ENCODE measurements at places on chromosomes 3 and 15.

GRCh38 chr3:168876346-168877035 is 780.8 kb upstream of the GOLIM4 start:
- DNase-seq = no peak

DNA sequence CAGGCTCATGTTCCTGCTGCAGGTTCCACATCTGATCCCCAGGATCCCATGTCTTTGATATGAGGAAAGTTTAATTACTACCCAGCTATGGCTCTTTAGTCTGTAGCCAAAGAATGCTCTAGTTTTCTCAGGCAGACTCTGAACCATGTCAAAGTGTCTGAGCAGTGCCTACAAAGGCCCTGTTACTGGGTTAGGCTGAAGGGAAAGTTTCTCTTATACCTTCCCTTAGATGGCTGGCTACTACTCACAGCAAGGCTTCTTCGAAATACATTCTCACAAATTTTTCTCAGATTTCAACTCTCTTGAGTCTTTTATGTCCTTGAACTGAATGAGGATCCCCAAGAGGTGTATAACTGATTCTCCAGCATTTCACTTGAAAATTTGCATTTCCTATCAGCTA is 102.4 kb downstream of the NR1D2 start:
- DNase-seq = no peak

- no peak for DNase-seq
These were observed 16.5 kb downstream of the SPICE1 start for GRCh38 chr3:113498221-113499005.

- DNase-seq = no peak
These were observed 102.4 kb downstream of the FRMD4B start for GRCh38 chr3:69283496-69283895.

DNA sequence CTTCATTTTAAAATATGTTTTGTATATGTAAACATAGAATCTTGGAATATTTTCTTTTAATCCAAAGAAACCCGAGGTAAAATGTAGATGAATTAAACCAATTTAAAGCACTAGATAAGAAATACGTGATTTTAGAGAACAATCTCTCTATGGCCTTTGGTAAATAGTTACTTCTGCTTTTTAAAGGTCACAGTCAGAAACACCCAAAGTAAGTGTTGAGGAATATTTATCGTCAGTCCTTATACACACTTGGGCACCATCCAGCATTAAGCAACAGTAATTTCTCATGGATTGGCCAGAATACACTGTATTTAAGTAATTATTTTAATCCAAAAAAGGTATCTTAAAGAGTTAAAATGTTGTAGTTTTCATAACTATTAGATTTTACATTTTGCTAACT is 713.2 kb downstream of the NLGN1 start:
- no peak for DNase-seq

DNA sequence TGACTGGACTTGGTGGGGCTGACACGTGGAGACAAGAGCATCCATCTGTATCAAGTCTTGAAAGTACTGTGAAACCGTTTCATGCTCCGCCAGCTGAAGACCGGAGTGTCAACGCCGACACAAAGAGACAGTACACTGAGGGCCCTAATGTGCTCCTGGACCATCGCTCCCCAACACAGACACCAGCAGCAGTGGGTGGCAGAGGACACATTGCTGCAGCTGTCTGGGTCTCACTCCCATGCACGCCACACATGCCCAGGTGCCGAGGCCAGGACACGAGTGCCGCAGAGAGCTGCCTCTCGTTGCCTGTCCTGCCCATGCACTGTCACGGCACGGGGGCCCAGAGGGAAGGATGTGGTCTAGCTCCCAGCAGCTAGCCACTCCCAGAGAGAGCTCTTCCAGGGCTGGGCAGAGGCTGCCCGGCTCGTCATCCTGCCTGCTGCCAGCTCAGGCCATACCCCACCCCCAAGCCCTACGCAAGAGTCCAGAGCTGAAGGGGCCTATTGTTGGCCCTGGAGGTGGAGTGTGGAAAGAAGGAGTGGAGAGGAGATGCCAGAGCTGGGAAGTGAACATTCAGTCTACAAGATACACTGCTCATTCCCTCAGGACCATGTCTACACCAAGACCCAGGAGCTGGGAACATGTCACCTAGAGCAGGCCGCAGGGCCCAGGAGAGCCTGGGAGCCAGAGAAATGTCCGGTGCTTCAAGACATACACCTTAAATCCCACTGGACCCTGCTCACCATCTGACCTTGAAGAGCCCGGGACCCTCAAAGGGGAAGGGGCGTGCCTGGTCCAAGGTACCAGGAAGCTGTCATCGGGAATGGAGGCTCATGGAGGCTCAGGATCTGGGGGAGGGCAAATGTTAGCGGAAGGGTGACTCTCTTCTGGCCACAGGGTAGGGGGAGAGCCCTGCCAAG is 7.7 kb downstream of the TNK2 start:
- peak; percentile 88 for DNase-seq

GRCh38 chr3:38137615-38138348 is 679 bp upstream of the MYD88 start:
- DNase-seq = peak; percentile 50

DNA sequence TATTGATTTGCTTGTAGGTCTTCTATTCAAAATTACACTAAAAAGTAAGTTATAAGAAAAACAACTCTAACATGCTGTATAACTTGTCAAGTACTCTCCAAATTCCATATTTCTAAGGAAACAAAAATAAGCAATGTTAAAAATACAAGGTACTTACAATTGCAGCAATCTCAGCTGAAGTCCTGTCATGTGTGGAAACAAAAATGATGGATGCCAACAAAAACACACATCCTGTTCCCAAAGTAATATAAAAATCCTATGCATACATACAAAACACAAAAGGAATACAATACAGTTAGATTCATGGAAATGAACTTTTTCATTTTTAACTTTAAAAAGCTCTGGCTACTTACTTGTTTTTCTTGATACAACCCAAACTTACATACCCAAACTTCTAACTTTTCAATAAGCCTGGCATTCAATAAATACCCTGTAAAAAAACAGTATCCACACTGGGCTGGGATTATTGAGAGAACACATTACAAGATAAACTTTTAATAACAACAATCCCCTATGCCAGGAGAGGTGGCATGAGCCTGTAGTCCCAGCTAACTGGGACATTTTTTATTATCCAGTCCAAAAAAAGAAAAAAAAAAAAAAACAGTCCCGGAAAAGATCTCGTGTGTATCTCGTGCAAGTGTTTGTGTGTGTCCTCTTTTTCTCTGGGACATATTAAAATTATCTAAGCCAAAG is 14.7 kb downstream of the CMTM6 start:
- no peak for DNase-seq

DNA sequence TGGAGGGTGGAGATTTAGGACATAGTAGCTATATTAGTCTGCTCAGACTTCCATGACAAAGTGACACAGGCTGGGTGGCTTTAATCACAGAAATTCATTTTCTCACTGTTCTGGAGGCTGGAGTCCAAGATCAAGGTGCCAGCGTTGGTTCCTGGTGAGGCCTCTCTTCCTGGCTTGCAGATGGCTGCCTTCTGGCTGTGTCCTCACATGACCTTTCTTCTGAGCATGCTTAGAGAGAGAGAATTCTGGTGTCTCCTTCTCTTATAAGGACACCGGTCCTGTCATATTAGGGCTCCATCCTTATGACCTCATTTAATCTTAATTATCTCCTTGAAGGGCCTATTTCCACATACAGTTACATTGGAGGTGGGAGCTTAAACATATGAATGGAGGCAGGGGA is 14.9 kb upstream of the SHC4 start:
- no peak for DNase-seq

GRCh38 chr3:184567946-184568559 is 6.5 kb downstream of the EPHB3 start:
- DNase-seq = no peak

- DNase-seq = no peak
These were observed 20.5 kb downstream of the BOC start for GRCh38 chr3:113231827-113232253.

GRCh38 chr15:54082836-54083492 is 104.7 kb downstream of the UNC13C start:
- no peak for DNase-seq

DNA sequence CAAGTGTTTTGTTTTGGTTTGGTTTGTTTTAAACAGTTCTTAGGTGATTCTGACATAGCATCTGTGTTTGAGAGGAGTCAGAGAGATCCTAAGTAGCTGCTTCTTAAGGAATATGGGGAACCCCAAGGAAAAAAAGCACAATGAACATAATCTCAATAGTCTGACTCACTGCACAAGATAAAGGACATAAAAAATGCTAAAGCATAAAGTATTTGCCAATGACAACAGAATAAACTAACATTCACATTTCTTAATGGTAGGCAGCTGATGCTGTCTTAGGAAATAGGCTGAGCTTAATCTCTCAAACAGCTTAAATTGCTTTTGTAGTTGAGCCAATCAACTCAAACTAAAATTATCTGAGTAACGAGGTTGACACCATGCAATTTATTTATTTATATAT is 2.9 kb downstream of the NCEH1 start:
- DNase-seq = no peak

DNA sequence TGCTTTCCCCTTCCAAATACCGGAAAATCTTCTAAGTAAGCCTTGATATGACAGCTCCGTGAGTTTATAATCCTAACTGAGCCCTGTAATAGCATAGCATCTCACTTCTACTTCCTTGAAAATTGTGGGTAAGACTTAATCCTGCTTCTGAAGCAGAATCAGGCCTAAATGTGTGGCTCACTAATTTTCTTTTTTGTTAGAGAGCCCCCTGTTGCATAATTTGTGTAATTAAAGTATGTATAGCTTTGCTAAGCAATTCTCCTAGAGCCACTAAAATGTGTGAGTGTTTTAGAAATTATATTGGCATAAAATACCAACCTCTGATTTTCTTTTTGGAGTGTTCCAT is 304.4 kb downstream of the FGF12 start:
- no peak for DNase-seq

- no peak for DNase-seq
These were observed 55.4 kb downstream of the LIPC start for GRCh38 chr15:58487041-58487723.

- DNase-seq = no peak
These were observed 82.8 kb upstream of the CDV3 start for GRCh38 chr3:133490468-133491351.

DNA sequence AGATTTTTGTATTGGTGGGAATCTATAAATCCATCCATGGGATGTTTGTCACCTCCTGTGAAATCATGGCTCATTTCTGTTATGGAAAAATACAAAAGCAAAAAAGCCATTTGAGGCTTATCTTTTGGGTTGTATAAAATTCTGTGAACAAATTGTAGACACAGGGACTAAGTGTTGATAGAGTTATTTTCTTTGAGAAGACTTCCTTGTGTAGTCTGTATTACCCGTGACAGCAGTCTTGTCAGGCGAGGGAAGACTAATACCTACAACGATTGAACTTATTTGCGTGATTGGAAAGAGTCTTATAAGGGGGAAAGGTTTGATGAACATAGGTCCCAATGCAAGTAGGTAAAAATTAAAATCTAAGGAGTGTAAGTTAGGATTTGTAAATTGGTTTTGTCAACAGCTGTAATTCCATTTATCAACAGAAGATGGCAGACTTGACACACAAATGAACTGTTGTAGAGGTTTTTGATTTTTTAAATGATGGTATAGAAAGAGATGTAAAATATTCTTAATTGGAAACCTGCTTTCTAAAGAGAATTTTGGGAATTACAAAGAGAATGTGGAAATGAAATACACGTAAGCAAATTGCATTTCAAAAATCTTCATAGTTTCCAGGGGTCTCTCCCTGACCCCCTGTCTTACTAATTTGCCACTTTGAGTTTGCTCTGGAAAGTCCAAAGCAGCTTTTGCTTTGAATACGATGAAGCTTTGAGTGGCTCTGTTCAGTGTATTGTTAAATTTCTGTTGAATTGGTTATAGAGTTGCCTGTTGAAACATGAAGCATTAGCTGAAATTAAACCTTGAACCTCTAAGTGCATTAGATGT is 33.2 kb downstream of the SLC25A26 start:
- DNase-seq = no peak

DNA sequence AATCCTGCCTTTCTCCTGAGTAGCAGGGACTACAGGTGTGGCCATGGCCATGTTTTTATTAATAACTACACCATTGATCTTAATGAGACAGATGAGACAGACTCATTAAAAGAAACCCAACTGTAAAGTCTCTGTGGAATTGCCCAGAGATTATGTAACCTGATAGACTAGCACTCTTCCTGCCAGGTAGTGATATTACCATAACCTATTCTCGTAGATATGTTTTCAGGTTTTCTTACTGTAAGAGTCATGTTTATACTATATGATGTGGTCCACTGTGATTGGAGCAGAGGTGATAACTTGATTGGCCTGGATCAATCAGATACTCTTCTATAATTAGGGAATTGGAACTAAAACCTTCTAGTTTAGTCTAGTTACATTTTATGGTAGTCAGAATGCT is 93.7 kb downstream of the NFKBIZ start:
- no peak for DNase-seq

- DNase-seq = no peak
These were observed 53.4 kb downstream of the RPL39L start for GRCh38 chr3:187085933-187086332.

GRCh38 chr3:122356402-122356801 is 26.6 kb downstream of the MIX23 start:
- no peak for DNase-seq

- DNase-seq = no peak
These were observed 120.0 kb upstream of the MRPL3 start for GRCh38 chr3:131622726-131623125.

GRCh38 chr3:171783626-171784025 is 26.7 kb downstream of the PLD1 start:
- DNase-seq = no peak

DNA sequence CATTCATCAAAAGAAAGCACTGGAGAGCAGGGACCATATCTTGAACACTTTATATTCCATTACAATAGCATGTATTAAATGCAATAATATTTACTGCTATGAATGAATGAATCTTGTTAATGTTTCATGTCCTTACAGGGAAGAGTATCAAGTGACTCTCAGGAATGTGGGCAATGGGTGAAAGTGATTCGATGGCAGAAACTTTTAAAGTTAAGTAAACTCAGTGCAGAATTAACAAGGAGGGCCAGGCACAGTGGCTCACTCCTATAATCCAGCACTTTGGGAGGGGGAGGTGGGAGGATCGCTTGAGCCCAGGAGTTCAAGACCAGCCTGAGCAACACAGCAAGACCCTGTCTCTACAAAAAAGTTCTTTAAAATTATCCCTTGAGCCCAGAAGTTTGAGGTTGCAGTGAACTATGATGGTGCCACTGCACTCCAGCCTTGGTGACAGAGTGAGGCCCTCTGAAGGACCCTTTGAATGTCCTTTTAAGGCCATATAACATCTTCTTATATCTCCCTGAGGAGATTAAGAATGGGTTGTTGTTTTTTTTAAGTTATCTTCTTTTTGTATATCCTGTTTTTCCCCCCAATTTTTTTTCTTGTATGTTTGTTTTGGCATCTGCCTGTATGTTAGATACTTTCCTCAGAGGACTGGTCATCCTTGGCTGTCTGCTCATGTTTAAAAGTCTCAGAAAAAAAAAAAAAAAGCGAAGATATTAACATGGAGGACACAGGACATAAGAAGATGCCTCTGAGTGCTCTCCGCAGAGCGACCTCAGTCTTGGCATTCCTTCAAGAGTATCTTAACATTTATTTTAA is 9.6 kb upstream of the FSIP1 start:
- DNase-seq = no peak

- DNase-seq = no peak
These were observed 54.8 kb downstream of the ZNF609 start for GRCh38 chr15:64515196-64515595.

- DNase-seq = no peak
These were observed 14.2 kb upstream of the ANKDD1A start for GRCh38 chr15:64897345-64897985.

Measured in dorsolateral prefrontal cortex (tissue), 122 donors.